ENCODE measurements at places on chromosomes 4 and X.

DNA sequence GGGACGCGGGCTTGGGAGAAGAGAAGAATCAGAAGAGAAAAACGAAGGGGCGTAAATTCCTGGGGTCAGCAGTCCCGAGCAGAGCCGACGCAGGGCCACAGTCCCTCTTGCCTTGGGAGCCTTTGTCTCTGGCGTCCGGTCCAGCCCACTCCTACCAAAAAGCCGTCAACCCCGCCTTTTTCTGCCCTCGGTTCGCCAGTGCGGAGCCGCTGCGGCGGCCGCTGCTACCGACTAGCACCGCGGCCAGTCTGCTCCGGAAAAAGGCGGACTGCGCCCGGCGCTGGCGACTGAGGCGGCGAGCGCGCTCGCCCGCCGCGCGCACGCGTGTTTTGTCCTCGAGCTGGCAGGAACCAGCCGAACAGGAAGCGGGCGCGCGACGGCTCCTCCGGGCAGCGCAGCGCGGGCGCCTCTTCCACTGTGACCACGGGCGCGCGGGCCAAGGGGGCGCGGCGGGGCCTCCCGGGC lies 502 bp downstream of the HNRNPDL start:
- DNase-seq, result no peak

GRCh38 chrX:135543924-135544323 lies 23.5 kb downstream of the INTS6L start:
- DNase-seq, result no peak

- DNase-seq, result no peak
Measured at GRCh38 chrX:7730071-7730470, 112.9 kb upstream of the VCX start.

DNA sequence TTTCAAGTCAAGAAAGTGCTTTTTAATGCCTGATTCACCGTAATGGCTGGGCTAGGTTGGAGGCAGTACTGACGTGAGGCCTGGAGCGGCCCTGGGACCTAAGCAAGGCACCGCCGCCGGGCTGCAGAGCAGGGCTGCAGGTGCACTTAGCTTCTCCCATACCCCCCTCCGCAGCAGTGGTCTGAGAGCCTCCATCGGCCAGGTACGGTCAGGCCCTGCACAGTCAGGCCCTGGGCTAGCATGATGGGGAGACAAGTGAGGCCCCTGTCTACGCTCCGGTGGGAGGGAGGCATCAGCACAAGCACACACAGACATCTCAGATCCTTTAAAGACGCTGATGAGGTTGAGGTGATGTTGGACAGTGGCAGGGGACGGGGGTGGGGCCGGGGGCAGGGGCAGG lies 4.7 kb downstream of the MAEA start:
- no peak for DNase-seq

DNA sequence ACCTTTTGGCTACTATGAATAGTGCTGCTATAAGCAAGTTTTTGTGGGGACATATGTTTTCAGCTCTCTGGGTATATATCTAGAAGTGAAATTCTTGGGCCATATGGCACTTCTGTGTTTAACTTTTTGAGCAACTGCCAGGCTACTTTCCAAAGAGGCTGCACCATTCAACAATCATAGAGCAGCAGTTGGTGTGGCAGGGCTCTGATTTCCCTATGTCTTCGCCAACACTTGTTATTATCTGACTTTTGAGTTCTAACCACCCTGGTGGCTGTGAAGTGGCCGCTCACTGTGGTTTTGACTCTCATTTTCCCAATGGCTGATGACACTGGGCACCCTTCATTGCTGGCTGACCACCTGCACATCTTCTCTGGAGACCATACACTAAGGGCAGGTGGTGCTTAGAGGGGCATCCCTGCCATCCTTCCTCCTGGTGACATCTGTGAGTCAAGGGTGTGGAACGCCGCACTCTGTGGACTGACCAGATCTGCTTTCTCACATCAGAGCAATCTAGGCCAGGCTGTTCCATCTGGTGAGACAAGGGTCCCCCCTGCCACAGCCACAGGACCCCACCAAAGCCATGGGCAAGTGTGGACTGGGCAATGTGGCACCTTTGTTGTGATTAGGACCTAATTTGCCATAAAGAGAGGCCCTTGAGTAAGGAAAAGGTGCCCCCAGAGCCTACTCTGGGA lies 49.6 kb downstream of the ZFYVE28 start:
- no peak for DNase-seq

Data from islet precursor cell (in vitro differentiated cells).